ENCODE measurements at places on chromosomes 4 and X.

DNA sequence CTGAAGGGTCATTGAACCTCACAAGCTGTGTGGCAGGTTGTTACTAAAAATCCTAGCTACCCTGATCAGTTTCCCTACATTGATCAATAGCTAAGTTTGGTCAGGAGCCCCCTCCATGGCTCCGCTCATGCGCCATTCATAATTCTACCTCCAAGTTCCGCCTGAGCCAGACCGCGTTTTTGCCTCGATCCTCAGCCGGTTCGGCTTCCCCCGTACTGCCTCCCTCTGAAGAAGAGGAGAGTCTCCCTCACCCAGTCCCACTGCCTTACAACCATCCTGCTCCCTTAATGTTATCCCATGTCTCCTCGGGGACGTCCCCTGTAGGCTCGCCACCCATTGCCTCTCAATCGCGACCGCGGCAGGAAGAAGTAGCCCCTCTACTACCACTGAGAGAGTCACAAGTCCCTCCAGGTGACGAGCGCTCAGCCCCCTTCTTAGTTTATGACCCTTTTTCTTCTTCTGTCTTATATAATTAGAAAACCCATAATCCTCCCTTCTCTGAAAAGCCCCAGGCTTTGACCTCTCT is 158.2 kb downstream of the DEFB131A start:
- DNase-seq, result no peak

GRCh38 chrX:105869701-105870100 is 47.4 kb downstream of the NRK start:
- DNase-seq, result no peak

- no peak for DNase-seq
These were observed 70.2 kb upstream of the TLR3 start for GRCh38 chr4:185998791-185999190.

GRCh38 chr4:189912170-189912569 is 28.5 kb upstream of the FRG1 start:
- no peak for DNase-seq

GRCh38 chr4:61443813-61444510 is 243.8 kb downstream of the ADGRL3 start:
- DNase-seq, result no peak

DNA sequence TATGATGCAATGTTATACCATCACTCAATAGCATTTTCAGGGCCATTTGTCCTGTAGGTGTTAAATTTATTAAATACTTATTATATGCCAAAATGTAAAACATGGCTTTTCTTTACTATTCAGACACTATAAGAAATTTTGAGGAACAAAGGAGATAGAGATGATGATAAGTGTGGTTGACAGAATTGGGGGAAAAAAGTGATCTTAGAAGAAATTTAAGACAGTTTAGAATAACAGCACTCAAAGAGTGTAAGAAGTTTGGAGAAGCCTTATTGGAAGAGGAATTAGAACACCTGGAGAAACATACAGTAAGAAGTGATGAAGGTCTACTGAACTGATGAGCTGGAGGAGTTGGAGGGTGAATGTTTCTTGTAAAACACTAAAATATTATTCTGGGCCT is 12.8 kb upstream of the AFP start:
- no peak for DNase-seq

DNA sequence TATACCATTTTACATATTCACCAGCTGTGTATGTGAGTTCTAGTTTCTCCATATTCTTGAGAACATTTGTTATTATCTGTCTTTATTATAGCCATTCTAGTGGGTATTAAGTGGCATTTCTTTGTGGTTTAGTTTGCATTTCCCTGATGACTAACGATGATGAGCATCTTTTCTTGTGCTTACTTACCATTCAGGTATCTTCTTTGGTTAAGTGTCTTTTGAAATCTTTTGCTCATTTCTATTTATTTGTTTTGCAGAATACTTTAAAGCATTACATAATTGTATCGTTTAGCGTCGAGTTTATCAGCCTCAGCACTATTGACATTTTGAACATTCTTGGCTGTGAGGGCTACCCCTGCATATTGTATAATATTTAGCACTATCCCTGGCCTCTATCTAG is 85.4 kb downstream of the FRMPD4 start:
- DNase-seq, result no peak

- DNase-seq, result no peak
These were observed 18.0 kb upstream of the MANBA start for GRCh38 chr4:102778720-102779119.

DNA sequence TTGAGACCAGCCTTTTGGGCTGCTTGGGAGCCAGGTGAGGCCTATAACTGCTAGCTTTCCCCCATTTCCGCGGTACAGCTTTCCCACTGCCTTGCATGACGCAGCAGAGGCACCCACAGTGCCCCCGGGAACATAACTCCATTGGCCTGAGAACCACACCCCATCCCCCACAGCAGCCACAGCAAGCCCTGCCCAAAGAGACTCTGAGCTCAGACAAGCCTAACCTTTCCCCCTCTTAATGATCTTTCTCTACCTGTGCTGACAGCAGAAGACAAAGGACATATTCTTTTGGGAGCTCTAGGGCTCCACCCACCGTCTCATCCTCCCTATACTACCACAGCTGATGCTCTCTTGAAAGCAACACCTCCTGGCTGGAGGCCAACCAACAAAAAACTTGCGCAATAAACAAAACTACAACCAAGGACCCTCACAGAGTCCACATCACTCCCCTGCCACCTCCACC is 114.8 kb downstream of the FANCB start:
- DNase-seq, result no peak

- no peak for DNase-seq
These were observed 90.8 kb downstream of the DCTD start for GRCh38 chr4:182826391-182826790.

DNA sequence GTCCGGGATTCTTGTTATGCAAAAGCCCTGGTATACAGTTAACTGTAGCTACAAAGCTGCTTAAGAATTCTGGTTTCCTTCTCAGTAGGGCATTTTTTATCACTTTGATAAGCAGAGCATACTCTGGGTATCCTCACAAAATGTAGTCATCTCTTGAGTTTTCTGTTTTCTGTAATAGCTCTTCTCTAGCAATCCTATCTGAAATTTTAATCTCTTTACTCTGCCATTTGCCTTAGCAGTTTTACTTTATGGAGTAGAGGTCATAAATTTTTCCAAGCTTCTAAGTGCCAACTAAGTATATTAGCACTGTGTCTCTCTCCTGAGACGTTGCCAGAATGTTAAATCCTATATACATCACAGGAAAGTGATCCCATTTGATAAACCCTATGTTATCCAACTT is 28.0 kb upstream of the BANK1 start:
- no peak for DNase-seq

GRCh38 chrX:102345916-102346315 is 93.9 kb downstream of the NXF2B start:
- peak; percentile 37 for DNase-seq

GRCh38 chr4:81359207-81359606 is 112.5 kb downstream of the RASGEF1B start:
- no peak for DNase-seq

- DNase-seq, result peak; percentile 31
These were observed 162.3 kb upstream of the MAMLD1 start for GRCh38 chrX:150200820-150201287.

- no peak for DNase-seq
These were observed 359 bp upstream of the GAB3 start for GRCh38 chrX:154751203-154751668.

GRCh38 chr4:157043131-157043530 is 32.8 kb upstream of the GLRB start:
- no peak for DNase-seq

DNA sequence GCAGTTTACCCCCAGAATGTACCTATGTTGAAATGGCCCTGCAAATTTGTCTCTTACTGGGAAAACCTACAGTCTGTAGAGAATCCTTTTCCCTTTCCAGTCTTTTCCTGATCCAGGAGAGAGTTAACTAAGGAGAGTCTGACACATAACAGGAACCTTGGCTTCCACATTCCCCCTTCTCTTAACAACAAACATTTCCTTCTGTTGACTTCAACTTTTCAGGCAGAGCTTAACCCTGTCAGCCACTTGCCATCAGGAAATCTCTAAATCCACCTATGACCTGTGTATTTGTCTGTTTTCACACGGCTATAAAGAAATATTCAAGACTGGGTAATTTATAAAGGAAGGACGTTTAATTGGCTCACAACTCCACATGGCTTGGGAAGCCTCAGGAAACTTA is 45.6 kb upstream of the GPR78 start:
- no peak for DNase-seq

GRCh38 chr4:144115519-144115918 is 25.0 kb downstream of the GYPA start:
- no peak for DNase-seq

GRCh38 chr4:39096847-39097246 is 34.8 kb downstream of the KLHL5 start:
- DNase-seq, result no peak

- no peak for DNase-seq
These were observed 25.4 kb upstream of the PPP2R2C start for GRCh38 chr4:6497796-6498195.

GRCh38 chrX:15206306-15206705 is 63.6 kb downstream of the ASB9 start:
- no peak for DNase-seq

DNA sequence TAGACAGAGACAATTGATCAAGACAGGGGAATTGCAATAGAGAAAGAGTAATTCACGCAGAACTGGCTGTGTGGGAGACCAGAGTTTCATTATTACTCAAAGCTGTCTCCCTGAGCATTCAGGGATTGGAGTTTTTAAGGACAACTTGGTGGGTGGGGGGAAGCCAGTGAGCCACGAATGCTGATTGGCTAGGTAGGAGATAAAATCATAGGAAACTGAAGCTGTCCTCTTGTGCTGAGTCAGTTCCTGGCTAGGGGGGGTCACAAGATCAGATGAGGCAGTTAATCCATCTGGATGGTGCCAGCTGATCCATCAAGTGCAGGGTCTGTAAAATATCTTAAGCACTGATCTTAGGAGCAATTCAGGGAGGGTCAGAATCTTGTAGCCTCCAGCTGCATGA is 358.6 kb downstream of the GPM6A start:
- no peak for DNase-seq

GRCh38 chr4:153402366-153402765 is 57.9 kb downstream of the MND1 start:
- no peak for DNase-seq

- no peak for DNase-seq
These were observed 1123.7 kb upstream of the PABPC4L start for GRCh38 chr4:135325264-135325663.

DNA sequence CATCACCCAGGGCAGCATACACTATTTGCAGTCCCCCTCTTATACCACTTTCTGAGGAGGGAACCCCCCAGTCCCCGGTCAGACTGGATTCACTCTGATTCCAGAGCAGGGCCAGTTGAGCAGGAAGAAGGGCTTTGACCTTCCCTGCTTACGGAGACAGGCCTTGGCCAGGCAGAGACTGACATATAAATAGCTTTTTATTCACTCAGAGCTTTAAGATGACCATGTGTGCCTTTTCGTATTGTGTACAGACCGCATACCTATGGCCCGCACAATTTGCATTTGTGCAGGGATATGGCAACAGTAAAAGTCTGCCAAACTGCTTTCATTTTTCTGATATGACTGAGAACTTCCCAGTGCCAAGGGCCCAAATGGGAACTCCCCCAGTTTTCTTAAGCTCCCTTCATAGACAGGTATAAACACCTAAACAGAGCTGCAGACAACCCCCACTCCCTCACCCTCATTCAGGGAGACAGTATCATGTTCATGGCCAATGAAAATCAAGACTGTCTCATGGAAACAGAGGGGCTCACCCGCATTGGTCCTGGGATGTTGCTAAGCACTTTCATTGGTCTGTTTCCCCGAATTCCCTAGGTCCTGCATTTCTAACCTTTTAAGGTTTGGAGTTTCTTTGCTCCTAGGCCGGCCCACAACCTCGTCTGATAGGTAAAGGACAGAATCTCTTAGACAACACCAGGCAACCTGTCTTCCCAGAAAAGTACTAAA is 86.0 kb downstream of the RTL5 start:
- DNase-seq, result no peak

- DNase-seq, result no peak
These were observed 5.5 kb downstream of the CAMK2D start for GRCh38 chr4:113756005-113756410.

- no peak for DNase-seq
These were observed 319.9 kb downstream of the PCDH7 start for GRCh38 chr4:31040106-31040505.

GRCh38 chr4:98110214-98110613 is 33.1 kb downstream of the STPG2 start:
- no peak for DNase-seq

DNA sequence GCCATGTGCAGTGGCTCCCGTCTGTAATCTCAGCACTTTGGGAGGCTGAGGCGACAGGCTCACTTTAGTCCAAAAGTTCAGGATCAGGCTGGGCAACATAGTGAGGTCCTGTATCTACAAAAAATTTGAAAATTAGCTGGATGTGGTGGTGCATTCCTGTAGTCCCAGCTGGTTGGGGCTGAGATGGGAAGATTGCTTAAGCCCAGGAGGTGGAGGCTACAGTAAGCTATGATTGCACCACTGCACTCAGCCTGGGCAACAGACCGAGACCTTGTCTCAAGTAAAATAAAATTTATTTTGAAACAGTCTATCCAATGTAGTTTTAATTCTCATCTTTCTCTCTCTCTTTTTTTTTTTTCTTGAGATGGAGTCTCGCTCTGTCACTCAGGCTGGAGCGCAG is 21.1 kb downstream of the RBM10 start:
- DNase-seq, result no peak

- DNase-seq, result no peak
These were observed 22.7 kb downstream of the JAKMIP1 start for GRCh38 chr4:6177587-6178197.

GRCh38 chr4:79184476-79184875 is 141.4 kb downstream of the NAA11 start:
- no peak for DNase-seq

DNA sequence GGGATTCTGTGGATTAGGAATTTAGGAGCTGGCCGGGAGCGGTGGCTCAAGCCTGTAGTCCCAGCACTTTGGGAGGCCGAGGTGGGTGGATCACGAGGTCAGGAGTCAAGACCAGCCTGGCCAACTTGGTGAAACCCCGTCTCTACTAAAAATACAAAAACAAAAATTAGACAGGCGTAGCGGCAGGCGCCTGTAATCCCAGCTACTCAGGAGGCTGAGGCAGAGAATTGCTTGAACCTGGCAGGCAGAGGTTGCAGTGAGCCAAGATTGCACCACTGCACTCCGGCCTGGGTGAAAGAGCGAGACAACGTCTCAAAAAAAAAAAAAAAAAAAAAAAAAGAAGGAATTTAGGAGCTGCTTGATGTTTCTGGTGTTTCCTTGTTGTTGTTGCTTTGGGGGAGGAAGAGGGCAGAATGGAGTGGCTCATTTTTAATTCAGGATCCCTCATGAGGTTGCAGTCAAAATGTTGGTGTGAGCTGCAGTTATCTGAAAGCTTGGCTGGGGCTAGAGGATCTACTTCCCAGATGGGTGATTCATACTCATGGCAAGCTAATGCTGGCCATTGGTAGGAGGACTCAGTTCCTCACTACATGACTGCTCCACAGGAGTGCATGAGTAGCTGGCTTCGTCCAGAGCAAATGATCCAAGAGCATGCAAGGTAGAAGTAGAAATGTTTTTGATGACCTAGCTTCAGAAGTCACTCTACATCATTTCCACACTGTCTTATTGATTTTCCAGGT is 26.5 kb upstream of the JADE1 start:
- DNase-seq, result no peak

- DNase-seq, result no peak
These were observed 305.5 kb upstream of the EMCN start for GRCh38 chr4:100823066-100823992.

All from left hindlimb (tissue), 1 donor.